ENCODE measurements at places on chromosomes 13 and 19.

- DNase-seq = peak; percentile 32
These were observed 365.5 kb downstream of the UQCRFS1 start for GRCh38 chr19:28847468-28847867.

DNA sequence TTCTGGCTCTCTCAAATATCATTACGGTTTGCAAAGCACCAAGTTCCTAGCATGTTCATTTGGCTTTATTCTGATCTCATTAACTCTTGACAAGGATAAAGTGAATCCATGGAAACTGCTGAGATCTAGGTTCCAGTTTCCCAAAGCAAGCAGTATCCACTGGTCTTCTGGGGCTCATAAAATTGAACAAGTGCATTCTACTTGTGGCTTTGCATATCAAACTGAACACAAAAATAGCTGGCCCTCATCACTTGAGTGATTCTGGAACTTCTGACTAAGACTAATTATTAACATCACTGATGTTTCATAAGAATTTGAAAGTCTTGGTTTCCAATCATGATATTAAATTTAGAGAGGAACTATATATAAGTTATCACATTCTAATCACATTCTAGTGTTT, 6.3 kb upstream of the KCTD12 start:
- DNase-seq = no peak

DNA sequence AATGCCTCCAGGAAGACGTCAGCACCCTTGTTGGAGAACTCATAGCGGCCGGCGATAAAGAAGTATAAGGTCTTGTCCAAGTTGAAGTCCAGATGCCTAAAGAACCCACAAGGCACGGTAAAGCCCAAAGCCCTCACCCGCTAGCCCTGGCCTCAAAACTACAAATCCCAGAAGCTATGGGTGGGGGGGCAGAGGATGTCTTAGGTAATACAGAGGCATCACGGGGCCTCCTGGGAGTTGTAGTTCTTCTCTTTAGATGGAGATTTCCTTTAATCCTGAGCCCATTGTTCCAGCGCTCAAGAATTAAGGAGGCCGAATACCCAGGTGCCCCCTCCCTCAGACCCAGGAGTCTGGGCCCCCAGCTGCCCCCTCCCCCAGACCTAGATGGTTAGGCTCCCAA, 10.8 kb downstream of the GYS1 start:
- DNase-seq = no peak

GRCh38 chr19:40612831-40613689, 11.9 kb downstream of the LTBP4 start:
- no peak for DNase-seq

GRCh38 chr13:102128216-102128810, 273.5 kb downstream of the FGF14 start:
- peak; percentile 2 for DNase-seq

DNA sequence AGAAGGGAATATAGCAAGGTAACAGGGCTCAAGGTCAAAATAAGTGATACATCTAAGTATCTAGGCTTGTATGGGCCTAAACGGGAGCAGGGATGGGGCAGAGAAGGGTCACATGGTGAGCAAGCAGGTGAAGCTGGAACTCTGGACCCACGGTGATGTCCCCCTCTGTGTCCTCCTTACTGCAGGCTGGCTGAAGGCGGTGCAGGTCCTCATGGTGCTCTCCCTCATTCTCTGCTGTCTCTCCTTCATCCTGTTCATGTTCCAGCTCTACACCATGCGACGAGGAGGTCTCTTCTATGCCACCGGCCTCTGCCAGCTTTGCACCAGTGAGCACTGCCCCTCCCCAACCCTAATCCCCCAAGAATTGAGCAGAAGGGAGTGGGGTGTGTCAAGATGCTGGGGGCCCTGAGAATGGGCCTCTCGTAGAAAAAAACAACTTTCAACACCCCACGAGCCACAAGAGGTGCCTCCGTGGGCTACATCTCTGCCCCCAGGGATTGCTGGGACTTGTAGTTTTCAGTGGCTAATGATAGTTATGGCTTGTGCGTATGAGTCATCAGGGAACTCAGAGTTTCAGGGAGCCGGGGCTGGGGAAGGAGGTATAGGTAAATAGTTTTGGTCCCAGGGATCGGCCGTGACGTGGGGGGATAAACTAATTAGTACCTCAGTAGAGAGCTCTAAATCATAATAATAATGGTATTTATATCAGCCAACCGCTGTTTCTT, 4.0 kb downstream of the EMP3 start:
- DNase-seq = peak; percentile 71

GRCh38 chr19:45599286-45599685, 2.7 kb downstream of the GPR4 start:
- no peak for DNase-seq

GRCh38 chr19:2720777-2721569, at the start of gene DIRAS1:
TSS of gene DIRAS1 (minus strand) at chr19:2721372. CDS start at chr19:2717806, 3,566 bp downstream.
- no peak for DNase-seq

GRCh38 chr13:95317039-95317989, 16.1 kb upstream of the ABCC4 start:
- DNase-seq = peak; percentile 48

- peak; percentile 63 for DNase-seq
These were observed 1418.4 kb downstream of the UQCRFS1 start for GRCh38 chr19:27794494-27795042.

DNA sequence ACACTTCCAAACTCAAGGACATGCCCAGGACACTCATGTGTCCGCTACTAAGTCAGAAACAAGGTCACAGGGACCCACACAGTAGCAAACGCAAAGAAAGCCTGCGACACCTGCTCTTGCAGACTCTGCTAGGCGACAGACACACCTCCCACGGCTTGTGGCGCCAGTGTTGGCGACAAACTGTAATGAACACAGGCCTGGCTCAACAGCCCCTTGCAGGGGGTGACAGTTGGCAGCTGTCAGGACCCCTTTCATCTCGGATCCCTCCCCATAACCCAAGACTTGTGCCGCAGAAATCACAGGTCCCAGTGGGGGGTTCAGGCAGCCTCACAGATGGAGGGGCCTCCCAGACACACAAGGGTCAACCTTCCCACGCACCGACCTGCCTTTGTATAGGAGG, 364 bp downstream of the CKM start:
- DNase-seq = no peak

DNA sequence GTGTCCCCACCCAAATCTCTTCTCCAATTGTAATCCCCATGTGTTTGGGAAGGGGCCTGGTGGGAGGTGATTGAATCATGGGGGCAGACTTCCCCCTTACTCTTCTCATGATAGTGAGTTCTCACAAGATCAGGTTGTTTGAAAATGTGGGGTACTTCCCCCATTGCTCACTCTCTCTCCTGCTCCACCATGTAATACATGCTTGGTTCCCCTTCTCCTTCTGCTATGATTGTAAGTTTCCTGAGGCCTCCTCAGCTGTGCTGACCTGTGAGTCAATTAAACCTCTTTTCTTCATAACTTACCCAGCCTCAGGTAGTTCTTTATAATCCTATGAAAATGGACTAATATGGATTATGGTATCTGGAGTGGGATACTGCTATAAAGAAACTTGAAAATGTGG, 24.1 kb downstream of the ING1 start:
- DNase-seq = no peak

- DNase-seq = no peak
These were observed 214.9 kb upstream of the SLITRK1 start for GRCh38 chr13:84097148-84097547.

DNA sequence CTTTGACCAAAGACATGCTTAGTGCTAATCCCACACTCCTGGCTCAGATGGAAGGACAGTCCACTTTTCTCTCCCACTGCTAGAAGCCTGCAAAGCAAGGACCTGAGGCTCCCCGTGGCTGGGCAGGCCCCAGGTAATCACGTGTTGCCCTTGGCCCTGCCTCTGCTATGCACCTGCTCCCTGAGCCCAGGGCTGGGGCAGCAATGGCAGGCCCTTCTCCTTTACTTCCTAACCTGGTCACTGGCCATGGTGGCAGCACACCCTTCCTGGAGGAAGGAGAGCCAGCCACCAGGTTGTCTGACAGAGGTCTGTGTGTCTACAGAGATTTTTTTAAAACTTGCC, 27.9 kb upstream of the ZNF492 start:
- no peak for DNase-seq

GRCh38 chr13:77860507-77860981, 58.1 kb downstream of the EDNRB start:
- peak; percentile 3 for DNase-seq

DNA sequence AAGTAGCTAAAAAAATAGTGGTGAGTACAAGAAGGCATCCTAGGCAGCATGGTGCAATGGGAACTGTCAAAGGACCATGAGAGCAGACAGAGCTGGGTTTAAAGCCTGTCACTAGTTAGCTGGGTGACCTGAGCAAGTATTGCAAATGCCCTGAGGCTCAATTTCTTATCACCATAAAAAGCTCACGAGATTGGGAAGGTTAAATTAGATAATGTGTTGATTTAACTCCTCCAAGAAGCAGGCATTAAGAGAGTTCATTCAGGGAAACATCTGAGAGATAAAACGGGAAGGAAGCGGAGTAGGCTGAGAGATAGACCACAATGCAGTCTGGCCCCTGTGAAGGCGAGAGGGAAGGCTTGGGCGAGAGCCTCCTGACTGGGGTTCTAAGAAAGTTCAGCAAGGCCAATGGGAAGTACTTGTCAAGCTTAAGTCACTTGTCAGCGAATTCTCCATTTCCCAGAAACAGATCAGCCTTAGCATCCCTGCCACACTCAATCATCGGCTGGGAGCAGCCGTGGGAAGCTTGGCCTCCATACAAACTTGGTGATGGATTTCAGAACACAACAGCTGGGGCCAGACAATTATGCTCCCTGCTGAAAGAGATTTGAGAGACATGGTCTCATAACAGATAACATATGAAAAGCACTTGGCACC, 105.5 kb downstream of the POU4F1 start:
- no peak for DNase-seq

GRCh38 chr19:9818734-9819595, at the start of gene FBXL12:
TSS of gene FBXL12 (minus strand) at chr19:9819079. CDS start at chr19:9818813, 266 bp downstream.
- peak; percentile 100 for DNase-seq

GRCh38 chr13:113756441-113757097, 2.5 kb upstream of the TMEM255B start:
- DNase-seq = peak; percentile 6

GRCh38 chr19:47351548-47351947, 2.4 kb downstream of the DHX34 start:
- DNase-seq = peak; percentile 44

DNA sequence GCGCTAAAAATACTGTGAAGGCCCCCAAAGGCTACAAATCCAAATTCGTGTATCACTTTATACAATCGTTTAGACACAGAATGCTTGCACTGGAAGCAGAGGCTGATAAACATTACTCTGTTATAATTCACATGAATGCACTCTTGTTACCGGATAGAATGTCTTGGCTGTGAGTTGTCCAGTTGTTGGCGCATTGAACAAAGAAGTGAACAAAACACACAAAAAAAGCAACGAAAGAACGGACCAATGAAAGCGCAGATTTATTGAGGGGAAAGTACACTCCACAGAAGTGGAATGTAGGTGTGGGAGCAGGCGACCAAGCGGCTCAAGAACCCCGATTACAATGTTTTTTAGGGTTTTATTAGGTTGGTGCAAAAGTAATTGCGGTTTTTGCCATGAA, 529 bp upstream of the ZNF418 start:
- no peak for DNase-seq

- no peak for DNase-seq
These were observed 22.9 kb upstream of the SLC35E1 start for GRCh38 chr19:16595097-16595496.

- DNase-seq = peak; percentile 3
These were observed 55.6 kb downstream of the SLC7A9 start for GRCh38 chr19:32813862-32814425.

DNA sequence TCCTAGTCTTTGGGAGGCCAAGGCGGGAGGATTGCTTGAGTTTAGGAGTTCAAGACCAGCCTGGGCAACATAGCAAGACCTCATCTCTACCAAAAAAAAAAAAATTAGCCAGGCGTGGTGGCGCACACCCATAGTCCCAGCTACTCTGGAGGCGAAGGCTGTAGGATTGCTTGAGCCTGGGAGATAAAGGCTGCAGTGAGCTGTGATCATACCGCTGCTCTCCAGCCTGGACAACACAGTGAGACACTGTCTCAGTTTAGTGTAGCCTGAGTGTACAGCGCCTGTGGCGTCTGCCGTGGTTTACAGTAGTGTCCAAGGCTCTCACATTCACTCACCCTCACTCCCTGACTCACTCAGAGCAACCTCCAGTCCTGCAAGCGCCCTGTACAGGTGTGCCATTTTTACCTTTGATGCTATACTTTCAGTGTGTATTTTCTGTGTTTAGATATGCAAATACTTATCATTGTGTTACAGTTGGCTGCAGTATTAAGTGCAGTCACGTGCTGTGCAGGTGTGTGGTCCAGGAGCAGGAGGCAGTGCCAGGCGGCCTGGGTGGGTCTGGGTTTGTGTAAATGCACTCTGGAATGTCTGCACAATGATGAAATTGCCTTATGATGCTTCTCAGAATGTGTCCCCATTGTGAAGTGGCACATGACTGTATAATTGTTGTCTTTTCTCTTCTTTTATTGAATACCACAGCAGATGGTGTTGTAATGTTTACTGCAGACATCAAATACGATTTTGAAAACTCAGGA, 36.1 kb upstream of the DCUN1D2 start:
- no peak for DNase-seq

DNA sequence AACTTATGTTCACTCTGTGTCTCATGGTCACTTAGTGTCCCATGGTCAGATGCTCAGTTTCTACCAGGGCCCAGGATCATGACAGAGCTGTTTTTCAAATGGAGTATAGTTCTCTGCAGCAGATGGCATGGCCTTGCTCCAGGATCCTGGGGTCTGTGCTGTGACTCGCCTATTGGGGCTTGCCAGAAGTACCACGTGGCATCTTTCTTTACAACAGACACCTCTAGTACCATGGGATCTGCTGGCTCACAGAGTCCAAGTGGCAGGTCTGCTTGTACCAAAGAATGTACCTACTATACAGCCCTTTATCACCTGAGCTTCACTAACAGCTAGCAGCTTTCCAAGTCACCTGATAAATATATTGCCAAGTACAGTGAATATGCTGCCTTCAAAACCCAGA, 6.0 kb upstream of the RNF6 start:
- no peak for DNase-seq

DNA sequence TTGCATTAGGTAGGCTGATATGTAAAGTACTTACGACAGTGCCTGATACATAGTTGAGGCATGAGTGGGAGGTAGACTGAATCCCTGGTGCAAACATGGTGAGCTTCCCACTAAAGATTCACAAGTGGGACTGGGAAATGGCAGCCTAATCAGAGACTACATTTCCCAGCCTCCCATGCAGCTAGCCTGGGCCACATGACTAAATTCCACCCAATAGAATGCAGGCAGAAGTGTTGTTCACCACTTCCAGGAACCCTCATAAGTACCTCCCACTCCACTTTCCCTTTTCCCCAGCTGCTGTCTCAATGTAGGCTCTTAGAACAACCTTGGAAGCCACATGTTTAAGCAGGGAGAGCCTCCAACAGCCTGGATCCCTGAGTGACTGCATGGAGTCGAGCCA, 104.9 kb downstream of the CACNA1A start:
- DNase-seq = peak; percentile 36

- no peak for DNase-seq
These were observed 378.5 kb downstream of the FGF9 start for GRCh38 chr13:22049384-22049783.

GRCh38 chr19:45016388-45017314, 15.4 kb downstream of the RELB start:
- DNase-seq = peak; percentile 87
